PC-3 (cell line): ENCODE measurements at places on chromosomes 2 and 18. TPM values are rescaled to one million over a fixed set of nuclear protein-coding genes. Genes with fewer than 3 reads are reported as not detected.
A peak's percentile ranks its signal among the peaks of the same experiment; 100 is the strongest.

Gene GRP
- not detected in 2 replicates for total RNA-seq

Gene PIEZO2
- total RNA-seq: not detected in 2 replicates

Gene IGFBP2
- 174 and 183 TPM in 2 replicates for total RNA-seq

Gene ZNF396
- 0.40 and 0.95 TPM in 2 replicates for total RNA-seq

- H3K4me3 ChIP-seq: no peak overlapping the region
- H3K27me3 ChIP-seq: no peaks in the 10 kb centered on the region
- H3K36me3 ChIP-seq: no peaks in the 10 kb centered on the region
- peak; percentile 45 for DNase-seq
- no peak overlapping the region for H3K27ac ChIP-seq
These were observed 38.8 kb downstream of the LIMS1 start for GRCh38 chr2:108573061-108573460.

DNA sequence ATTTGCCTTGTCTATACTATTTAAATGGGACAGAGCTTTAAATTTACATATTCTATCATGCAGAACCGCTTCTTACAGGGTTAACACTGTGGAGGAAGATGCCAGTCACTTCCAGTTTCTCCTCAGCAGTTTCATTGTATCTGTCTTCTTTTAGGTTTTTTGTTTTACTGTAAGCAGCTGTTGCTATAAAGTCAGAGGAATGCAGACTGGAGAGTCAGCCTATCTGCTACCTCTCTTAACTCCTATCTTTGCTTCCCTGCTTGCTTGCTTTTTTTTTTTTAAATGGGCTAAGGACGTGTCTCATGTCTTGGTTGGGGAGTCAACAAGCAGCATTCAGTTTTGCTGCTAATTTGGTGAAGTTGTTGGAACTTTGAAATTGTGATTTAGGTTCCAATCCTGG lies 8.9 kb downstream of the EPC2 start:
- H3K27ac ChIP-seq: no peak overlapping the region
- H3K27me3 ChIP-seq: no peaks in the 10 kb centered on the region
- H3K36me3 ChIP-seq: no peaks in the 10 kb centered on the region

DNA sequence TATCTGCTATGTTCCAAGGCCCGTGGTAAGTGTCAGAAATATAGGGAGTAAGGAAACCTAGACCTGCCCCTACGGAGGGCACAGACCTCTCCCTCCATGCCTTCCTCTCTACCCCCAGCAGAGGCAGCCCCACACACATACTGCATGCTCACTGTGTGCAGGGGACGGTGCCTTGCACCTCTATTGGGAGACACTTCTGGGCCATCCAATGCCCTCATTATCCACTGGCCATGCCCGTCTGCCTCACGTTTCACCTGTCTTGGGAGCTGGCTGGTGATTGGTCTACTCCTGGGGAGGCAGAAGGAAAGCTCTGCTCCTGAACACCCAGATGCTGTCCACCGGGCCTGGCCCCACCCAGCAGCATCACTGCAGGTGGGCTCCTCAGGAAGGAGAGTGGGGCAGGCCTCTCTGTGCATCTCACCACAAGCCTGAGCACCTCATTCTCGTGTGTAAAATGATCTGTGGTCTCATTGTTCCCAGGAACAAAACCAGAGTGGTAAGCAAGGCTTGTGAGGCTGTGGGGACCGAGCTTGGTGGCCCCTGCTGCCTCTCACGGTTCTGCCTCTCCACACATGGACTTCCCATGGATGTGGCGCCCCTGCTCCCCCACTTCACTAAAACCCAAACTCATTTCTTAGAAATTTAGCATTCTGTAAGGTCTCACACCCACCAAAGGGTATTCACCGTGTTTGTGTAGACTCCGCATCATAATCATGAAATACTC lies 312.5 kb upstream of the HS6ST1 start:
- no peaks in the 10 kb centered on the region; the same call in 1 of the 2 replicates for H3K4me1 ChIP-seq
- no peak for DNase-seq
- H3K4me3 ChIP-seq: no peak overlapping the region
- H3K27ac ChIP-seq: no peak overlapping the region
- H3K36me3 ChIP-seq: no peaks in the 10 kb centered on the region
- H3K27me3 ChIP-seq: peaks cover 80% of the 10 kb centered on the region

DNA sequence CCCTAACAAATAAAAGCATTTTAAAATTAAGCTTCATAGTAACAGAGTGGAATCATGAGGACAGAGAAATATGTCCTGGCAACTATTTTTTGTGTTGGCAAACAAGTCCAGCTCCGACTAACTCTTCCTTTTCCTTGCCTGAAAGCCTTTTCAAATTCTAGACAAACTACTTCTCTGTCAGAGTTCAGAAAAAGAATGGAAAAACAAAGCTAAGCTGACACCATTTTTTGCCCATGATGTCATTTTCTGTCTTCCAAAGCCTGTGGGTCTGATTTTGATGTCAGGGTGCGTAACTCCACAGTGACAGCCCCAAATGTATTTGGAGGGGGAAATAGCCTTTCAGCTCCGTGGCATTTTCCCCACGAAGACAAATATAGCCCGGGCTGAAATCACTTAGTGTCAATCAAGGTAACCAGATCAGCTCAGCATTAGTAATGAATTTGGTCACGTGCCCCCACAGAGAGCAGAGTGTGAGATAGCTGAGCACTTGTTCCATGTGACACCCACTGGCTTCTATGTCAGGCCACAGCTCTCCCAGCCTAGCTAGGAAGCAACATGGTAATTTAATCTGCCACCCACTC lies 233.0 kb upstream of the SIX2 start:
- H3K4me1 ChIP-seq: peaks cover 46% of the 10 kb centered on the region
- peak overlapping the region; percentile 85 for H3K27ac ChIP-seq
- DNase-seq: no peak
- H3K27me3 ChIP-seq: no peaks in the 10 kb centered on the region
- H3K4me3 ChIP-seq: no peak overlapping the region
- no peaks in the 10 kb centered on the region for H3K36me3 ChIP-seq

GRCh38 chr2:181203412-181203811 lies 223.0 kb downstream of the UBE2E3 start:
- H3K4me1 ChIP-seq: peaks cover 19% of the 10 kb centered on the region
- peak overlapping the region; percentile 62 for H3K27ac ChIP-seq
- H3K27me3 ChIP-seq: no peaks in the 10 kb centered on the region
- peak; percentile 97 for DNase-seq
- peak overlapping the region; percentile 0; the same call in 1 of the 2 replicates for H3K4me3 ChIP-seq

GRCh38 chr2:43196768-43197587 lies 29.4 kb downstream of the ZFP36L2 start:
- no peak overlapping the region for H3K27ac ChIP-seq
- no peak overlapping the region for H3K4me3 ChIP-seq
- no peak for DNase-seq
- H3K27me3 ChIP-seq: no peaks in the 10 kb centered on the region
- H3K36me3 ChIP-seq: no peaks in the 10 kb centered on the region
- peaks cover 15% of the 10 kb centered on the region for H3K4me1 ChIP-seq

DNA sequence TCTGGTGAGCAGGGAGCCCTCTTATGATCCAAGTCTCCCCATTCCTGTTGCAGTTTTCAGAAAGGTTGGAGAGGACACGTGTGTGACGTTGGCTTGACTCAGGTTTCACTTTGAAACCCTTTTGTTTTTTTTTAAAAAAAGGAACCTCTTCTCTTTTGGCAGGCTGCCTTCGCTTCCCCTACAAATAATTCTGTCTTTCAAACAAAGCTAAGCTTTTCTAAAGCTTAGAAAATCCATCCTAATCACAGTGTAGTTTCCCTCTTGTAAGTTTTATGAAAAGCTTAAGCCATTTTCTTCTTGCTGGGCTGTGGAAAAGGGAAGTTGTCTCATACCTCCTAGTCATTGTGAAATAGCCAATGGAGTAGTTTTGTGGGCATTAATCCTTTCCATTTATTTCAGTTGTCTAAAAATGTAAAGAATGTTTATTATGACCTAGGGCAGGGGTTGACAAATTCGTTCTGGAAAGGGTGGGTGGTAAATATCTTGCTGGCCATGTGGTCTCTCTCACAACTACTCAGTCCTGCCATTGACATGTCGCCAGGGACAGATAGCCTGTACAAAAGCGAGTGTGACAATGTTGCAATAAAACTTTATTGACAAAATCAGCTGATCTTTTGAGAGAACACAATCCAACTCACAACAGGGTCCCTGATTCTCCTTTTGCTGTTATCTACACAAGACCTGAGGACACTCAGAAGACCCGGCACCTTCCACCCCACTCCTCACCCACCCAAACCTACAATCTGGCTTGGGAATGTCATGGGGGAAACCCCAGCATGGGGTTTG lies 878.8 kb downstream of the RNF144A start:
- H3K36me3 ChIP-seq: 0 out of 2 replicates have a peak, but pooled peaks cover 2% of the 10 kb centered on the region
- no peaks in the 10 kb centered on the region for H3K27me3 ChIP-seq
- H3K4me3 ChIP-seq: no peak overlapping the region
- H3K4me1 ChIP-seq: peaks cover 18% of the 10 kb centered on the region

GRCh38 chr2:84537251-84537650 lies 21.0 kb downstream of the DNAH6 start:
- H3K4me1 ChIP-seq: no peaks in the 10 kb centered on the region
- H3K36me3 ChIP-seq: no peaks in the 10 kb centered on the region
- no peak overlapping the region for H3K4me3 ChIP-seq

- H3K4me3 ChIP-seq: no peak overlapping the region
- no peaks in the 10 kb centered on the region for H3K27me3 ChIP-seq
- no peaks in the 10 kb centered on the region for H3K36me3 ChIP-seq
- peaks cover 34% of the 10 kb centered on the region for H3K4me1 ChIP-seq
- no peak for DNase-seq
These were observed 38.6 kb upstream of the TGIF1 start for GRCh38 chr18:3411327-3411726.

DNA sequence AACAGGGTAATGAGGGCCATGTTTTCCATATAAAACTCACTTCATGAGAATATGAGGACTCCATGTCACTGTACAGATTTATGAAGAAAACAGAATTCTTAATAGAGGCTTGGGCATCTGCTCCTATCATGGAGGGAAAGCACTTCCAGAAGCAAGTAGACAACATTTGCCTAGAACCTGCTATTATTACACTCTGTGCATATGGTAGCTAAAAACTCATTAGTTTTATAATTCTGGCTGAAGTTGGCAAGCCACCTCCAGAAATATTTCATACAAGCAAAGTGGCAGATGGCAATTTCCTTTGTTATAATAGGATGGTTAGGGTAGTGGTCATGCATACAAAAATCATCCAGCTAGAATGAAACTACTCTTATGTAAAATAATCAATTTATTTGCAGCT lies 65.8 kb upstream of the TLK1 start:
- H3K4me3 ChIP-seq: no peak overlapping the region
- H3K27ac ChIP-seq: no peak overlapping the region
- H3K36me3 ChIP-seq: no peaks in the 10 kb centered on the region
- no peaks in the 10 kb centered on the region for H3K27me3 ChIP-seq
- no peak for DNase-seq

DNA sequence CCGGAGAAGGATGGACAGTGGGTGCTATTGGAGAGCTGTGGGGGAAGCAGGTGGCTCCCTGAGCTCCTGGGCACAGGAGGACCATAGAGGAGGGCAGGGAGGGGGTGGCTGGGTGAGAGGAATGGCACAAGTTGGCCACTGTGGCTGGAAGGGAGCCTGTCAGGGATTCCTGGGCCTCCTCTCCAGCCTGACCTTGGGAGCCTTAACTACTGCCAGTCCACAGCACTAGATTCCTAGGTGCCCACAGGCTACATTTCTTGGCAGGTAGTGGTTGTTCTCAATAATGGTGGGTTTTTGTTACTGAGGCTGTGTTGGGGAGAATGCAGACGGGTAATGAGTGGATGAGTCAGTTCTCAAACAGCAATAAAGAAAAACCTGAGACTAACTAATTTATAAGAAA lies 26.0 kb downstream of the EFHD1 start:
- H3K27me3 ChIP-seq: no peaks in the 10 kb centered on the region
- no peaks in the 10 kb centered on the region for H3K36me3 ChIP-seq
- no peak for DNase-seq
- no peaks in the 10 kb centered on the region for H3K4me1 ChIP-seq
- no peak overlapping the region for H3K27ac ChIP-seq

- H3K4me3 ChIP-seq: no peak overlapping the region
- peak overlapping the region; percentile 41 for H3K27ac ChIP-seq
- no peaks in the 10 kb centered on the region for H3K36me3 ChIP-seq
- H3K4me1 ChIP-seq: peaks cover 17% of the 10 kb centered on the region
- DNase-seq: peak; percentile 85
- no peaks in the 10 kb centered on the region for H3K27me3 ChIP-seq
These were observed 78.6 kb downstream of the SATB2 start for GRCh38 chr2:199378948-199379650.

DNA sequence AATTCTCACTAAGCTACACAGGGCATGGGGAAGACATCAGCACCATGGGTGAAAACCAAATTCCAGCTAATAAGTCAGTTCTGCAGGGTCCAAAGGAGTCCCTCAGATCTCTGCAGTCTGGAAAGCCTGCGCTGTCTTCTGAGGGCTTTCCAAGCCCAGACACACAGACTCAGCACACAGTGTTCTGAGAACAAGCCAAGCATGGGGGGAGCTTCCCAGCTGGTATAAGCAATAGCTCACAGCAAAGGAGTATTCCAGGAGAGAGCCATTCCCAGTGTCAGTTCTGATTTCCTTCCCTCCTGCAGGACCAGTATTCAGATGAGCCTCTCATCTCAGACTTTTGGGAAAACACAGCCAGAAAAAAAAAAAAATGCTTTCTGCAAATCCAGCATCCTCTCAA lies 370.8 kb downstream of the TNS1 start:
- H3K27me3 ChIP-seq: peaks cover 42% of the 10 kb centered on the region
- H3K27ac ChIP-seq: no peak overlapping the region
- H3K36me3 ChIP-seq: no peaks in the 10 kb centered on the region
- no peak for DNase-seq
- no peaks in the 10 kb centered on the region for H3K4me1 ChIP-seq
- H3K4me3 ChIP-seq: no peak overlapping the region

DNA sequence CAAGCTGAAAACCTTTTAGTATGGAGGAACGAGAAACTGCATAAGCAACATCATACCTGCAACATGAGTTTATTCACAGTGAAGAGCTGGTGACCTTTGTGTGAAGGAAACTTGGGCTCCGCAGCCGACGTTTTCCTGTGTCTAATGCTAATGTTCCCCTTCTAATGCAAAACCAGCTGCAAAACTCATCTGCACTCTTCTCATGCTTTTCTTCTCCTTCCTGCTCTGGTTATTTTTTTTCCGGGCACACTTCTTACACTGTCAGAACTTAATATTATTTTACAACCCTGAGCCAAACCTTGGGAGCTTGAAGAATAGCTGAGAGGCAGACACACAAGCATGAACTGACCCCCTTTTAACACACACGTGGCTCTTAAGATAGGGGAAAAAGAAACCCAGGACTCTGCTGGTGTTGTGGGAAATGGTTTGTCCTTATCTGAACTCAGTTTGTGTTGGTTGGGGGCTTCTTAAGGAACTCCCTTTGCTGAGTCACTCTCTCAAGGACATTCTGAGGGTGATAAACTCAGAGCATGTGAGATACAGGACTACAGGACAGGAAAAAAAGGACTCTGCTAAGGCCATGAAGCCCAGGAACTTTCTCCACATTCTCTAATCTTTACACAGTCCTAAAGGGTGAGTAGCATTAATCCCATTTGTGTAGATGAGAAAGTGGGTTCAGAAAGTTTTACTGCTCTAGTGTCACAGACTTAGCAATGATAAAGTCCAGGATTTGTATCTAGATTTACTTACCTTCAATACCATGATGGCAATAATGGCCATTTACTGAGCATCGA lies 439.3 kb upstream of the TRIB2 start:
- H3K36me3 ChIP-seq: no peaks in the 10 kb centered on the region
- no peak overlapping the region for H3K27ac ChIP-seq
- H3K27me3 ChIP-seq: no peaks in the 10 kb centered on the region
- H3K4me1 ChIP-seq: no peaks in the 10 kb centered on the region; the same call in 1 of the 2 replicates

GRCh38 chr18:46696702-46697101 lies 39.7 kb upstream of the LOXHD1 start:
- H3K27ac ChIP-seq: no peak overlapping the region
- H3K4me1 ChIP-seq: no peaks in the 10 kb centered on the region
- no peak overlapping the region for H3K4me3 ChIP-seq
- no peaks in the 10 kb centered on the region for H3K27me3 ChIP-seq
